ENCODE measurements at places on chromosomes 1 and 21. TPM values are rescaled to one million over a fixed set of nuclear protein-coding genes. Genes with fewer than 3 reads are reported as not detected.

DNA sequence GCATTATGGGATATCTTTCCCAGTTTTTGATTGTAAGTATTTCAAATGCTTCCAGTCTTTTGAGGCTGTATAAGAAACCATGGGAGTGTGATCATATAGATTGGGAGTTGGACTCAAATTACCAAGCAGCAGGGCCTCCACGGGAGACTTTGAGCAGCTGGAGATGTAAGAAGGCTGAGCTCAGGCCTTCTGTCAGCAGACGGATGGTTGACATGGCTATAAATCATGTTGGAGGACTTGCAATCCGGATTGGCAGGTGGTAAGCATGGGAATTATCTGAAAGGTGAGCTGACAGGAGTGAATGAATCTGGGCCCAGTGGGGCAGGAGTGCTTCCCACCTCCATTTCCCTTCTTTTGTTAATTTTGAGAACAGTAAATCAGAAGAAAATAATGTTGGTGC is 83.2 kb upstream of the PPM1J start:
- no peak for DNase-seq

The NBPF6 gene
- not detected for total RNA-seq

DNA sequence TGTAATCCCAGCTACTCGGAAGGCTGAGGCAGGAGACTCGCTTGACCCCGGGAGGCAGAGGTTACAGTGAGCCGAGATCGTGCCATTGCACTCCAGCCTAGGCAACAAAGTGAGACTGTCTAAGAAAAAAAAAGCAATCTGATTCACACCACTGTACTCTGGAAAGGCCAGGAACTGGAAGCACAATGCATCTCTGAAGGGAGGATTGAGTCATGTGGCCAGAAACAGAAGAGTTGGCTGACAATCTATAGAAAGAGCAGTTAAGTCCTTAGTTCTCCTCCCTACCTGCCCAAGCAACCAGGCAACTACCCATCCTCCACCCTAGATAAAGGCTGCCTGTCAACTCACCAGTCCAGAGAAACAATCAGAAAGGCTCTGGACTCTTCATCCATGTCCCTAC is 45.9 kb downstream of the PIK3R3 start:
- no peak for DNase-seq

GRCh38 chr21:45507888-45508508 is 34.2 kb downstream of the SLC19A1 start:
- peak; percentile 12 for DNase-seq

The ZNF670 gene
- 4.1 TPM for total RNA-seq

DNA sequence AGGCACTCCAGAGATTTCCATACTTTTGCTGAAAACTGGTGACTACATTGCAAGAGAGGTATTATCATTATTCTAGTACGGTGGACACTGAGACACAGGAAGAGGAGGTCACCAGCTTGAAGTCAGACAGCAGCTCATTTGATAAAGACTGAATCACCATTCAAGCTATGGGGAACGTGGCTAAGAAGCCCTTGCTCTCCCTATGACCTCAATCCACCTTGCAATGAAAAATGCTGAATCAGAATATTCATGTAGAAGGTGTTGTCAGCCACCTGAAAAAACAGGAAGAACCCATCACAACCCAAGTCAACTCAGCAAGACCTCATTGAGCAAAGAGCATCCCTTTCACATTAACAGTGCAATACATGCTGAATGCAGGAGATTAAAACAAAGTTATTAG is 59.0 kb upstream of the FGGY start:
- DNase-seq, result no peak
